ENCODE measurements at places on chromosomes 1 and 21.
A peak's percentile ranks its signal among the peaks of the same experiment; 100 is the strongest.

DNA sequence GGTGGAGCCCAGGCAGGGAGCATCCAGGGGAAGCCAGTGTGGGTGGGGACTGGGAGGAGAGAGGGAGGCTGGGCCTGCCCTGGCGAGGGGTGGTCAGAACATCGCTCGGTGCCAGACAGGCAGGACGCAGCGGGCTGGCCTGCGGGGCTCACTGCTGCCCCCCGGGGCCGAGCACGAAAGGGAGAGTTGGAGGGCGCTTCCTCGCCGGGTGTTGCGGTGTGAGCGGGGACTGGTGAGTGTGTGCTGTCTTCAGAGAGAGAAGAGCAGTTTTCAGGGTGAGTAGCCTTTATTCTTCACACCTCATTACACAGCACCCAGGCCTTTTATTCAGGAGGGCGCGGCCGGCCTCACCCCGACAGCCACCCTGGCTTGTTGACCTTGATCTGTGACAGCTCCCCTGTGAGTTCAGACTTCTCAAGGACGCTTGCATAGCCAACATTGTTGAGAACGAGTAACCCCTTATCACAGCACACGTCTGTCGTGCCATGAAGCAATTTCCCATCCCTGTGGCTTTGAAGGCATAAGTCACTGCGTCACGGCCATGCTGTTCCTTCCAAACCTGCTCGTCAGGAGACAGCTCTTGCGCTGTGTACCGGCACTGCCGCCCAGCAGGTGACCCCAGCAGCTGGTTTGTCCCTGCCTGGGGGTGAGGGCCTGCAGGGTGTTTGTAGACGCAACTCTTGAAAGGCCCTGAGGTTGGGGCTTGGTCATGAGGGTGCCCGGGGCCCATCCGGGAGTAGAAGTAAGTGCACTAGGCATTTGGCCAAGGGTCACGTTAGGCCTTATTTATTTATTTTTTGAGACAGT, 54.6 kb downstream of the PRKCZ start:
- no peak for DNase-seq

DNA sequence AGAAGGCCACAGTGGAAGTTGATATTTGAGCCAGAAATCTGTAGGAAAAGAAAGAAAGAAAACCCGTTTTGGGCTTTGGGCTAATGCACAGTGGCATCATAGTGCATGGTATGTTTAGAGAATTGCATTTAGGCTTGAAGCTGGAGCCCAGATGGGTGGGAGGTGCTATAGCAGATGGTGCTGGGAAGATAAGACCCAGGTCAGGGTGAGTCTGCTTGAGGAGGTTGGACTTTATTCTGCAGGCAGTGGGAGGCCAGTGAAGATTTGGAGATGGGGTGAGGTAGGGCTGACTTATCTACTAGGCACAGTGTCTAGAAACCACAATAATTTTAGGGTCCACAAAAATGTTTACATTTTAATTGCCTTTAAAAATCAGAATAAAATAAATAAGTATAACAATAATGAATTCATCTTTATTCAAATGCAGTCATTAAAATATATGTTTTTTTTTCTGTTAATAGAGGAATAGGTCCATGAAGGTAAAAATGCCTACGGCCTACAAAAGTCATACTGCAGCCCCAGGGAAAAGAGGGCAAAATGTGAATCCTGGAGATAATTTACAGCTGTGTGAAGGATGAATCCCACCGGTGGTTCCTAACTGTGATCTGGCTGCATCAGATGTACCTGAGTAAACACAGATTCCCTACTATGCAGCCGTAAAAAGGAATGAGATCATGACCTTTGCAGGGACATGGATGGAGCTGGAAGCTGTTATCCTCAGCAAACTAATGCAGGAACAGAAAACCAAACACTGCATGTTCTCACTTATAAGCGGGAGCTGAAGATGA, 8.7 kb downstream of the DNAJC6 start:
- DNase-seq, result no peak

DNA sequence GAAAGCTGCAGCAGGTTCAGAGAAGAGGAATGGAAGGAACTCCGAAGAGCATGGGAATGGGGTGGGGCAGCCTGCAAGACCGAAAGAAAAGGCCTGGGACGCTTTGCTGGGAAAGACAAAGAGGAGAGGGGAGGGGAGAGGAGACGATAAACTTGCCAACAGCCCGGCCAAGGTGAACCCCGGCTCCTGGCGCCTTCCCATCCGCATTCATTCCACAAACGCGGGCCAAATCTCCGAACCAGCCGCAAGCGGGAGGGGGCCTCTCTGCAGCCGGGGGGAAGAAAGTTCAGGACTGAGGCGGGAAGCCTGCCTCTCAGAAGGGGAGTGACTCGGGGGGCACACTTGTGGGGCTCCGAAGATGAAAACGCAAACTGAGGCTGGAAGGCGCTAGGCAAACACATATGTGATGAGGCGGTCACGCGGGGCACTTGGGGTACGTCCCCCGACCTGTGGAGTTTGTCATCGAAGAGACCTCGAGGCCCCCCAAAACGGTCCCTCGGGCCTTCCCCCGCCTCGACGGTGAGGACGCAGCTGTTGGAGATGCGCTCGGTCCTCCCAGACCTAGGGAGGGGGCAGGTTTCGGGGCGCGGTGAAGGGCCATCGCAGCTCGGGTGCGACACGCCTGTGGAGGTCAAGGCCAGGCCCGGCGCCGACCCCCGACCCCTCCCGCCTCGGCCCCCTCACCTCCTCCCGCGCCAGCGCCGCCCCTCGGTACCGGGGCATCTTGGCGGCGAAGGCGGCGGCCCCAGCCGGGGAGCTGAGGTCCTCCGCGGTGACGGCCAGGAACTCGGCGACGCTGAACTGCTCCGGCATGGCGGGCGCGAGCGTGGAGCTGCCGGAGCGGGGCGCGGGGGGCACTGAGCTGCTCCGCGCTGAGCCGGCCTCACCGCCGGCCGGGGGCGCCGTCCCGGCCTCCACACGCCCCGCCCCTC, at the start of gene ASAP3:
ASAP3 (minus strand) TSS at position 859 of the 932 bp plus-strand sequence; CDS start at position 813, 46 bp downstream.
- peak; percentile 23 for DNase-seq

GRCh38 chr1:116259663-116260062, 113.4 kb upstream of the ATP1A1 start:
- no peak for DNase-seq

DNA sequence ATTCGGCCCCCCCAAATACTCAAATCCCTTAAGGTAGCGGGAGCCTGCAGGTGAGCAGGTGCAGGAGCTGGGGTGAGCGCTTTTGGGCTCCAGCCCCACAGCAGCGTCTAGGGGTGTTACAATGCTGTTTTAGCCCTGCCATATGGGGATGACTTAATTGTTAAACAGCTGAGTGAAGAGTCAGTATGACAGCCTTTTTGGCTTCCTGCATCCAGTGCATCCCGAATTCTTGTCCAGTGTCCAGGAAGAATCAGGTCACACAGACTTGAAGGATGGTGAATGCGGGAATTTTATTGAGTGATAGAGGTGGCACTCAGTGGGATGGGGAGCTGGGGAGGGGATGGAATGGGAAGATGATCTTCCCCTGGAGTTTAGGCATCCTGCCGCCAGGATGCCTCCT, 30.4 kb upstream of the HHAT start:
- DNase-seq, result no peak

DNA sequence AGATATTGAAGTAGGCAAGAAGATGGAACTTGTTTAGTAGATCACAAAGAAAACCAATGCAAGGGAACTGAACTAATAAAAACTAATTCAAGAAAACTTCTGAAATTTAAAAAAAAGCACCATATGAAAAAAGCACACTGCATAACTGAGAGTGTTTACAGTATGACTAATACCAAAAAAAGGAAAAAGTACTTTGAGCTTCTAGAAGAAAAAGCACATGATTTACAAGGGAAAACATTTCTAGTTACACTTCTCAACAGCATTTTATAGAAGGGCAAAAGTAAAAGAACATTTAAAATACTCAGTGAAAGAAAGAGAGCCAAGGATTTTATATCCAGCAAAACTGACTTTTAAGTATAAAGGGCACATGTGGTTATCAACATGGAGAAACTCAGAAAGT, 233.6 kb downstream of the RPS6KC1 start:
- no peak for DNase-seq

GRCh38 chr1:68973459-68974244, 476.8 kb upstream of the DEPDC1 start:
- DNase-seq, result no peak

GRCh38 chr1:26121854-26122773, 10.5 kb downstream of the PDIK1L start:
- no peak for DNase-seq
